ENCODE measurements at places on chromosomes 5 and 9.
A peak's percentile ranks its signal among the peaks of the same experiment; 100 is the strongest.

- no peak for DNase-seq
Measured at GRCh38 chr5:32932241-32932935, 221.3 kb downstream of the NPR3 start.

DNA sequence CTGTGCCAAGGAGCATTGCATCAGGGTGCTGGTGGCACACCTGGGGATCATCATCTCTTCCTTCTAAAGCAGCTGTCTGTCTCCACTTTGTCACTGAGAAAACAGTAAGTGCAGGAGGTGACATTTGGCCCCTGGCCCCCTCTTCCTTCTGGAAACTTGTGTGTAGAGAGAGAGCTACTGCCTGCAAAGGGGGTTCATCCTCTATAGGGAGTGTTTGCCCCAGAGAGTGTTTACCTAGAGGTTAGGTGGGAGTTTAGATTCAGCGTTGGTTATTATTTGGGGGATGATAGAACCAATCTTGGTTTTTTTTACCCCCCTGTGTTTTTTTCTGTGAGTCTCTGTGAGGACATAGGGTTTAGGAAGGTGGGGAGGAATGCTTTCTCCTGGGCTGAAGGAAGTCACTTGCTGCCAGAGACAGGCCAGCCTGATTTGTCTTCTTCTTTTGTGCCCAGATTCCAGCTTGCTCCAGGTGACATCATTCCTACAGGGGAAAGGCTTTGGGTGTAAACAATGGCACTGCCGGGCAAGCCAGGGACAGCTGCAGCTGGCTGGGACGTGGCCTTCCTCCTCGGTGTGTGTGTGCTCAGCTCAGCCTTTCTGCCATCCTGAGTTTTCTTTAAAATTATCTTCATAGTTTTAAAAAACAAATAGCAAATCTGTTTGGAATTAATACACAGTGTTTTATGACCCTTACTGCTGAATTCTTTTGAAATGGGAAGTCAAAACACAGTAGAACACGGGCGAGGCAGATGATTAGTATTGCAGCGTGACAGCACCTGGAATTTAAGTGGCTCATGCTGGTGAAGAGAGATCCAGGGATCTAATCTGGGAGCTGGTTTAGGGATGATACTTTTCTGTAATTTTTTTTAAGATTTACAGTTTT, 24.5 kb downstream of the PRRC2B start:
- peak; percentile 75 for DNase-seq

DNA sequence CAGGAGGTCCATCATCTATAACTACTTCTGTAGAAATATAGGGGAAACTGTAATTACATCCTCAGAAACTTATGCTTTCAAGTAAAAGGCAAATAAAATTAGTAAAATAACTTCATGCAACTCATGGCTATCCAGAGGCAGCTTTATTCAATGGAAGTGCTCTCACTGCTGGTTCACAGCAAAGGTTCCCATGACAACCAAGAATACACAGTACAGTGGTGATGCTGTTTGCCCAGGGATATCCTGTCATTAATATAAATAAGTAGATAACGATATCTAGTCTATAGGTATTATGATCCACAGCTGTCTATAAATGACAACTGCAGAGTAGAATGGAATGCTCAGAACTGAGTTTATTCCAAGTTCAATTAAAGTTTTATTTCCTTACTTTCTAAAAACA, 390.3 kb downstream of the PDE4D start:
- DNase-seq = peak; percentile 23

- DNase-seq = peak; percentile 49
Measured at GRCh38 chr9:125049212-125050049, 93.9 kb downstream of the SCAI start.

DNA sequence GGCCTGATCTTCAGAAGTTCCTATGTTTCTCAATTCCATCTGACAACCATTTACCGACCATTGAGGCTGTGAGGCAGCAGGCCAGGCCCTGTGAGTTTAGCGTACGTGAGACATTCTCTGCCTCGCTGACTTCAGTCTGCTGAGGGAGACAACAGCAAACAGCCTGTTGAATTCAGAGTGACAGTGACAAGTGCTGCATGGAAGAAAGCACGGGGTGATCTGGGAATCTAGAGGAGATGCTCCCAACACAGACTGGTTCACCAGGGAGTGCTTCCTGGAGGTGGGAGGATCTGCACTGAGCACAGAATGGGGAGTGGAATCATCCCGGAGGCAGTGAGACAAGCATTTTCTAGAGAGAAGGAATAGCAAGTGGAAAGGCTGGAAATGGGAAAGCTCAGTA, 10.0 kb upstream of the DDX41 start:
- DNase-seq = no peak

DNA sequence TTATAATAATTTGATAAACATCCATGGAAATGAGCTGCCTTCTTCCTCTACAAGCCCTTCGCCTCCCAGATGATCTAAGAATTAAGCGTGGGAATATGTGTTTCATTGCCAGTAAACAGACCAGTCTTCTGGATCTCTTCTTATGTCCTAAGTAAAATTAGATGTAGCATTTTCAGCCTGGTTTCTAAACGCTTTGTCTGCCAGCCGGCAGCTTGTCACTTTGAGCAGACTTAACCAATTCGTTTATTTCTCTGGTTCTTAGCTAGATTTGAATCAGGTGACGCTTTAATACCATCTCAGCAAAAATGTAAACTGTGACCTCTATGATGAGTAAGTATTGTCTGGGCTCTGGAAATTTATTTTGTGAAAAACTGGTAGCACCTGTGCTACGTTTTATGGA, 380.6 kb upstream of the NUDT12 start:
- no peak for DNase-seq

DNA sequence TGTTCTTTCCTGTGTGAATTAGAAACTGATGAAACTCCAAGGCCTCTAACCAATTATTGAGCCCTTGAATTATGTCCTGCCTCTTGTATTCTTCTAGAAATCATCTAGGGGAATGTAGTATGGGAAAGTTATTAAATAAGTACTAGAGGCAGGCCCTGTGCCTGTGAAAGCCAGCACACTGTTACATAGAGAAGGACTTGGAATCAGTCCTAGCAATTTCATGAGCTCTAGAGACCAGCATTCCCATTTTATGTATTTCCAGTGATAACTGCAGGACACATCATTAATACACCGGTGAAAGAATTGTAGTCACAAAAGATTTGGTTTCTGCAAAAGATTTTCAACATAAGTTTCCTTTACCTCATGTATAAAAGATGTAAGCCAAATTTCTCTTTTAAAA, 168.5 kb upstream of the VLDLR start:
- no peak for DNase-seq

DNA sequence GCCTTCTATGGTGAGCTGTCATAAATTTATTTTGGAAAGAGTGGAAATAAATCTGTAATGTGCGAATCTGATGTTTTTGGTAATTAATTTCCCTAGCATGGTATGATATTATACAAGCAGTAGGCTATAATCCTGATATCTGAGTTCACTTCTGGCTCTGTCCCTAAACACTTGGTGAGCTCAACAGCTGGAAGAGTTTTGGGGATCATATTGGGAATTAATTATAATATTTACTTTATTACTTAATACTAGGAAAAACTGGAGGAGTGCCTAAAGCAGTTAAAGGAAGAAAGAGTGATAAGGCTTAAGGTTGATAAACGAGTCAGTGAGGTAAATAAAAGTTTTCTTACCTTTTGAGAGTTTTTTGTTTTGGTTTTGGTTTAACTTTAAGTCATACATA, 26.8 kb downstream of the CEP78 start:
- DNase-seq = no peak

GRCh38 chr5:138869763-138870500, 5.2 kb downstream of the LRRTM2 start:
- DNase-seq = no peak

DNA sequence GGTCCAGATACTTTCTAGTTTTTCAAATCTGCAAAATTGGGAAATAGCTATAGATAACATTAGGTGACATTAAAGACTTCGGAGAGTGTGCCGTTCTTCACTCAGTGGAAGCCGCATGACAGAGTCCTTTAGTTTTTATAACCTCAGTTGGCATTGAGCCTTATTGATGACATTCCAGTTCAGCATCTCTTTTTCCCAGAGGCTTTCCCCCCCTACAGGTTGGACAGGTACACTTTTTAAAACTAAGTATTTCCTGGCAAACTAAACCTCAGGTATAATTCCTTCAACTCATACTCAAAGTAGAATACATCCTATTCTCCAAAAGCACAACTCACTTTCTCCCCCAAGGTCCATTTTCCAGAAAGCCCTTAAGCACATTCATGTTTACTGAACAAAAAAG, 58.7 kb downstream of the SLC46A2 start:
- DNase-seq = no peak

- peak; percentile 42 for DNase-seq
Measured at GRCh38 chr5:160271396-160271795, 41.0 kb downstream of the CCNJL start.

DNA sequence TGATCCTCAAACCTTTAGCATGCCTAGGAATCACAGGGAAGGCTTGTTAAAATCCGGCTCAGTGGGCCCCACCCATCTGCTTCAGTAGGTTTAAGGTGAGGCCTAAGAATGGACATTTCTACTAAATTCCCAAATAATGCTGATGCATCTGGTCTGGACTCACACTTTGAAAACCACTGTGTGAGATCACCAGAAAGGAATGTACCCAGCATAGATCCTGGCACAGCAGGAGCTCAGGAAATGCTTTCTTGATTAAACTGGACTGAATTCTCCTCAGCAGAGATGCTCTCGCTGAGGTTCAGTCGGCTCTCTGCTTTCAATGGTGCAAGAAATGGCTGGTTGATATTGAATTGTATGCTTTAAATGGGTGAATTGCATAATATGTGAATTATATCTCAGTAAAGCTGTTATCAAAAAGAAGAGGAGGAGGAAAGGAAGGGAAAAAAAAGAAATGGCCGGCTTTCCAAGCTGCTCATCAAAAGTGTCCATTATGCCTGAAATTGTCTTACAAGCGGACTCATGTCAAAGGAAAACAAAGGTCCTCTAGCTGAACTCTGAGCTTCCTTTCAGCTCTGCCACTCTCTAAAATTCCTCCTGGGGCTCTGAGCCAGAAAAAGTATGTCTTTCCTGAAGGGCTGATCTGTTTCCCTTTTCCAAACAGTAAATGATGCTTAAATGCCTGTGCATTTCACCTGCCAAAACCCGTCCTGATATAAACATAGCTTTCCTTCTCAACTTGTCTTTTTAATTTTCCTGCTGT, 77.6 kb upstream of the SAP30L start:
- peak; percentile 83 for DNase-seq

- DNase-seq = no peak
Measured at GRCh38 chr5:169433221-169433651, 132.3 kb upstream of the SLIT3 start.

DNA sequence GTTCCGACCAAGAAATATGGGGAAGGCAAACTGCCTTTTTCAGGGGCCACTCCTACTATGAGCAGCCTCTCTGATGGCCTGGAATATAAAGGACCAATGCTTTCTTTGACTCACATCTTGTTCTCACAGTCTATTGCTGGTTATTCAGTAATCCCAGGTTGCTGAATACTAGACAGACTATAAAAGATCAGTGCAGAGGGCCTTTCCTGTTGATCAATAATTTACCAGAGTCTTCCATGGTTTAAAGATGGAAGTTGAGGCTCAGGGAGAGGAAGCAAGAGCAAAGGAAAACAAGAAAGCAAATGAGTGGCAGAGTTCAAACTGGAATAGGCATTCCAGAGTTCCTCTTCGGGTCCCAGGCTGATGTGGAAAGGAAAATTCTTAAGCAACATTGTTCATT, 62.9 kb downstream of the FBXO38 start:
- DNase-seq = no peak

- no peak for DNase-seq
Measured at GRCh38 chr5:173709145-173709544, 92.7 kb upstream of the BOD1 start.

DNA sequence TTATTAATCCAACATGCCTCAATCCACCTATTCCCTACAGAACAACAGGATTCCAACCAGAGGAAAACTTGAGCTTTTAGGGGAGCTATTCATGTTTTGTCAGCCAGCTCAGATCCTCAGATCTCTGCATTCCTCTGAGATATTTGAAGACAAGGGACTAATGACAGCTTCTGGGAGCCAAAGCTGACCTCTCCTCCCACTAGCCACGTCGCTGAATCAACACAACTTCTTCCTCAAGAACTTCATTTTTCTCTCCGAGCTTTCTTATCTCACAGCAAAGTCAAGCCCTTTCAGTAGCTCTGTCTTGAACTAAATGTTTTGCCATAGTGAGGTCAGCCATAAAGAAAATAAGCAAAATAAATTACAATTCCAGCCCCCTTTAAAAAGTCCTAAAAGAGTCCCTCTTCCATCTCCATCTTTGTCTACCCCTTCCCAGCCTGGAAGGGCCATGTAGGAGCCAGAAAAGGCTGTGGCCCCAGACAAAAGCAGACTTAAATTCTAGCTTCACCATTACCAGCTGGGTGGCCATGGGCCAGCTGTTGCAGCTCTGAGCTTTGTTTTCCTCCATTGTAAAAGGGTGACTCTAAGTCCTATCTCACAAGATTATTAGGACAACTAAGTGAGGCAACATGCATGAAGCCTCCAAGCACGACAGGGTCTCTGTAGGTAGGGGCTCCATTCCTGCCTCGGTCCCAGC, 65.0 kb downstream of the HSD17B3 start:
- peak; percentile 14 for DNase-seq

- no peak for DNase-seq
Measured at GRCh38 chr5:41754857-41755256, 115.4 kb downstream of the OXCT1 start.

DNA sequence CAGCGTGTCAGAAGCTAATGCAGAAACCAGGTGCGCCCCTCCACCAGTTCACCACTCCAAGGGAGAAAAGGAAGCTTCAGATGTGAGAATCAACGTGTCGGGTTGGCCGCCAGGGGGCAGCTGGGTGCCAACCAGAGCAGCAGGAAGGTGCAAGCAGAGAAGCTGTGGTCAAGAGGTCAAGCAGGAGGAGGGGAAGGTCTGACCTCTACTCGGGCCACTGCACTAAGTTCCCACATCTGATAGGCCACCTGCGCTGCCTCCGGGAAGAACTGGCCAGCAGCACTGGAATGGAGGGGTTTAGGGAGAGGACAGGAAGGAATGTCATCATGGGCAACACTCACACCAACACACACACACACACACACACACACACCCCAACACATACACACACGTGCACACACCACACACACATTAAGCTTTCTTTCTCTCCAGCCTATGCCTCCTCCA, 31.4 kb downstream of the ANXA6 start:
- DNase-seq = peak; percentile 91

DNA sequence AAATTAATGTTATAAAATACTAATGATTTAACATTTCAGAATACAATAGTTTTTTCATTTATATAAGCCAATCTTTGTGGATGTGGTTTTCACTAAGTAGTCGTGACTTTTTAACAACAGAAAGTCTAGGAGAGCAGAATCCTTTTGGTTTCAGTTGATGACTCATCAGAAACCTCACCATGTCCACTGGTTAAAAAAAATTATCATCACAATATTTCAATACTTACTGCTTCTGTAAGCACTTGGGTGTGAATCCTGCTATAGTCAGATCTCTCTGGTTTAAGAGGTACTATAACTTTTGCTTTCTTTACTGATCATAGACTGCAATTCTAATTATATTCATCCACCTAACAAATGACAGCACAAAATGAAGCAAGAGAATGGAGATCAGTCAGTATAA, 77.2 kb downstream of the MRPS30 start:
- DNase-seq = no peak

- no peak for DNase-seq
Measured at GRCh38 chr5:60829490-60830266, 14.4 kb downstream of the ELOVL7 start.

GRCh38 chr5:179132586-179133355, 72.6 kb downstream of the ZNF354C start:
- DNase-seq = no peak

All from neural progenitor cell (in vitro differentiated cells).